Lung microvascular endothelial cell (primary cell): ENCODE measurements at places on chromosomes 13 and 19. TPM values are rescaled to one million over a fixed set of nuclear protein-coding genes. Genes with fewer than 3 reads are reported as not detected.

The TLE2 gene
- total RNA-seq: 7.2 and 17.5 TPM in 2 replicates

The ECSIT gene
- total RNA-seq: 21.4 and 23.8 TPM in 2 replicates

The RB1 gene
- 20.0 and 28.6 TPM in 2 replicates for total RNA-seq

The CEACAM16 gene
- under 0.01 TPM in 1 of 2 replicates, not detected in the other for total RNA-seq

The COL4A1 gene
- total RNA-seq: 836 and 1,068 TPM in 2 replicates

The PLPPR2 gene
- total RNA-seq: 6.5 and 6.9 TPM in 2 replicates

The PNMA8A gene
- total RNA-seq: under 0.01 TPM in 1 of 2 replicates, not detected in the other
